ENCODE measurements at places on chromosomes 3 and 15.

- no peaks in the 10 kb centered on the region for H3K36me3 ChIP-seq
- H3K4me3 ChIP-seq, result no peak overlapping the region
- DNase-seq, result no peak
These were observed 707.7 kb upstream of the EPHA6 start for GRCh38 chr3:96106701-96107100.

GRCh38 chr3:102353805-102354204, 81.0 kb upstream of the ZPLD1 start:
- H3K4me1 ChIP-seq, result no peaks in the 10 kb centered on the region
- no peak overlapping the region for H3K27ac ChIP-seq
- no peak overlapping the region for H3K4me3 ChIP-seq
- no peaks in the 10 kb centered on the region for H3K36me3 ChIP-seq
- DNase-seq, result no peak

- no peak for DNase-seq
- H3K27ac ChIP-seq, result no peak overlapping the region
- no peaks in the 10 kb centered on the region for H3K4me1 ChIP-seq
- no peak overlapping the region for H3K4me3 ChIP-seq
- H3K27me3 ChIP-seq, result no peaks in the 10 kb centered on the region
These were observed 47.7 kb downstream of the PCCB start for GRCh38 chr3:136297826-136298225.

GRCh38 chr3:55558316-55558715, 71.2 kb upstream of the WNT5A start:
- no peak for DNase-seq
- H3K27me3 ChIP-seq, result no peaks in the 10 kb centered on the region
- H3K4me1 ChIP-seq, result no peaks in the 10 kb centered on the region
- no peak overlapping the region for H3K4me3 ChIP-seq
- H3K36me3 ChIP-seq, result no peaks in the 10 kb centered on the region

- DNase-seq, result no peak
- H3K27ac ChIP-seq, result no peak overlapping the region
- H3K4me1 ChIP-seq, result no peaks in the 10 kb centered on the region
These were observed 62.5 kb downstream of the SPATA16 start for GRCh38 chr3:173078525-173078924.

DNA sequence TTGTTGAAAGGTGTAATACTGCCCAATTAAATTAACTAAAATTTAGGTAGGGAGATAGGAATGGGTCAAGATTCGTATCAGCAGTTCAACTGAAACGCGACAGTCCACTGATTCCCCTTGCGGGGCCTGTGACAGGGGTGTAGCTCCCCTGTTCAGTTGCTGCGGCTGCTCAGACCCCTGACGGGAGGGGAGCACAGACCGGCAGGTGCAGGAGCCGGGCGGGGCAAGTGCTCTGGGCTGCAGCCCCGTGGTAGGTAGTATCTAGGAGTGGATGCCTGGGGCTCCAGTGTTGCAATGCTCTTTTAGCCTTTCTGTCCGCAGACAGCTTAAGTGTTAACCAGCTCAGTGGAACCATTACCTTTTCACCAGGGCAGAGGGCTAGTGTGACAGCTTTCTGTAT, 164.9 kb downstream of the ROBO2 start:
- H3K27ac ChIP-seq, result no peak overlapping the region
- no peak overlapping the region for H3K4me3 ChIP-seq
- no peaks in the 10 kb centered on the region for H3K4me1 ChIP-seq
- no peaks in the 10 kb centered on the region for H3K27me3 ChIP-seq

DNA sequence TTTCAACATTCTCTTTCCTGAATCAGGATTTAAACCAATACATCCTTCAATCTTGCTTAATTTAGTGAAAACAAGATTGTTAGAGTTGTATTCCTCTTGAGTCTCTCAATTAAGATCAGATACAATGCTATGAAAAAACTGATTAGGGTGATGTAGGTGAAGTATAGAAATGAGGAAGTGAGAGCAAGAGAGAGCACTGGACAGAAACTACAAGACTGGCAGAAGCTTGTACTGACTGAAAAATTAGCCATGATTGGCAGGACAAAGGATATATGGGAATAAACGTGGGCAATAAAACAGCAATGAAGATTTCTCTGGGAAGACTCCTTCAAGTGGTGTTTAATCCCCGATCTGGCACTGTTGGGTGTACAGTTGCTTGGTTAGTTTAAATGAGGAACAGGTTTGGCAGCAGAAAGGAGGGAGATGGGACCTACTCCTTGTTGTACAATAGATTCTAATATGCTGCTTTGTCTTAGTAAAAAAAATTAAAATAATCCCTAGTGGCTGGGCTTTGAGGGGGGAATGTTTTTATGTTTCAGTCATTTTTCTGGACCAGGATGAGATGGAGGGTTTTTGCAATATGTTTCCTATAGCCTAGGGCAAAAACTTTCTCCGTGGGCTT, 252.7 kb downstream of the SLC9A9 start:
- no peaks in the 10 kb centered on the region for H3K27me3 ChIP-seq
- peaks cover 4% of the 10 kb centered on the region for H3K4me1 ChIP-seq
- no peak for DNase-seq
- no peak overlapping the region for H3K27ac ChIP-seq

- peaks cover 22% of the 10 kb centered on the region for H3K36me3 ChIP-seq
- H3K4me1 ChIP-seq, result peaks cover 25% of the 10 kb centered on the region
- DNase-seq, result peak; percentile 29
- H3K27ac ChIP-seq, result no peak overlapping the region
- peaks cover 2% of the 10 kb centered on the region for H3K27me3 ChIP-seq
These were observed 2.6 kb upstream of the FOXP1 start for GRCh38 chr3:71585887-71586809.

DNA sequence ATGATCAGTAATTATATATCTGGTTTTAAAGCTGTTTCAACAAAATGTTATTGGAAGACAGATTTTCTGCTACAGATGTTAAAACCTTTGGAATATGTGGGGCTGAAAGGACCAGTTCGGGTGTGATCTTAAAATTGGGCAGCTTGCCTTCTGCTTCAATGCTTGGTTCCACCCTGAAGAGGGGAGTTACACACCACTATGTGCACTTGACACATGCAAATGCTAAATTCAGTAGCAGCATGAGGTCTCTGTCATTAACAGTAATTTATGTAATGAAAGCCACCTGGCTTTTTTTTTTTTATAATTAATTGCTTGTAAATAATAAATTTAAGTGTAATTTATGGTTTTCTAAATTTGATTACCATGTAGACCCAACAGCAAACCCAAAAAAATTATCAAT, 24.6 kb downstream of the CDIN1 start:
- peaks cover 6% of the 10 kb centered on the region for H3K4me1 ChIP-seq
- H3K27me3 ChIP-seq, result no peaks in the 10 kb centered on the region
- no peak overlapping the region for H3K4me3 ChIP-seq

DNA sequence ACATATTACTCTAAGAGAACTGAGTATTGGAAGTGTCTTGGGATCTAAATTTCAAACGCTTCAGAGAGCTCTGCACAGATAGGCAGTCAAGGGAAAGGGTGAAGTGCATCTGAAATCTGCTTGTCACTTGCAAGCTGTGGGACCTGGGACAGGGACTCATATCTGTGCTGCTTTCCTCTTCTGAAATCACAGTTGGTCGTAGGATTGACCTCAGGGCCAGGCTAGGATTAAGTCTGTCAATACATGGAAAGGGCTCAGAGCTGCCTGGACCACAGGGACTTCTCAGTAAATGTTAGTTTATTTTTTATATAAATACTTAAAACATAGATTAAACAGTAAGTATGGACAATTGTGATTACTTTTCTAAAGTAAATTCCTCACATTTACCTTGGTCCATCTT, 74.7 kb upstream of the CMTM7 start:
- H3K4me1 ChIP-seq, result peaks cover 11% of the 10 kb centered on the region
- no peak overlapping the region for H3K4me3 ChIP-seq
- peaks cover 13% of the 10 kb centered on the region for H3K27me3 ChIP-seq
- H3K36me3 ChIP-seq, result no peaks in the 10 kb centered on the region

DNA sequence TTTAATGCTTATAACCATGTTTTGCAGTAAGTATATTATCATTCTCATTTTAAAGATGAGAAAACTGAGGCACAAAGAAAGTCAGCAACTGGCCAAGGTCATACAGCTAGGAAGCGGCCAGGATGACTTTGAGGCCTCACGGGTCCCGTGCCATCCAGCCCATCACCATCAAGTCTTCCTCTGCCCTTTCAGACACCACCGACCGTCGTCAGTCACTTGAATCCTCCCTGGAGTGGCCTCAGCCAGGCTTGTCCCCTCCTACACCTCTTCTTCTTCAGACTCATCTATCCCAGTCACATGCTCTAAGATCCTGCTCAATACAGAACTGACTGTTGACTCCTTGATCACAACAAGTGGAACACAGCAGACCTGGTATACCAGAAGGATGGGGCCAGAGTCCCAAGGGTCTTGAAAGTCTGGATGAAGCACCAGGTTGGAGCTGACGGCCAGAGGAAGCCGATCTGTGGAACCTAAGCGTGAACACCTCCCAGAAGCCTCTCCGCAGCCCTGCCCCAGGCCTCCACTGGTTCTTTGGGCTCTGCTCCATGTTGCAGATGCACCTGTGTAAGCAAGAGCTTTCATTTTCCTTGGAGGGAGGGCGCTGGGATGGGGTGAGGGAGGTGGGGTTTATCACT, 22.1 kb downstream of the ITGA11 start:
- DNase-seq, result no peak
- H3K4me3 ChIP-seq, result no peak overlapping the region
- no peak overlapping the region for H3K27ac ChIP-seq
- H3K27me3 ChIP-seq, result no peaks in the 10 kb centered on the region
- no peaks in the 10 kb centered on the region for H3K4me1 ChIP-seq

GRCh38 chr3:72060447-72061034, 275.6 kb upstream of the PROK2 start:
- no peak overlapping the region for H3K27ac ChIP-seq
- H3K36me3 ChIP-seq, result peaks cover 2% of the 10 kb centered on the region
- no peaks in the 10 kb centered on the region for H3K4me1 ChIP-seq
- H3K27me3 ChIP-seq, result no peaks in the 10 kb centered on the region

DNA sequence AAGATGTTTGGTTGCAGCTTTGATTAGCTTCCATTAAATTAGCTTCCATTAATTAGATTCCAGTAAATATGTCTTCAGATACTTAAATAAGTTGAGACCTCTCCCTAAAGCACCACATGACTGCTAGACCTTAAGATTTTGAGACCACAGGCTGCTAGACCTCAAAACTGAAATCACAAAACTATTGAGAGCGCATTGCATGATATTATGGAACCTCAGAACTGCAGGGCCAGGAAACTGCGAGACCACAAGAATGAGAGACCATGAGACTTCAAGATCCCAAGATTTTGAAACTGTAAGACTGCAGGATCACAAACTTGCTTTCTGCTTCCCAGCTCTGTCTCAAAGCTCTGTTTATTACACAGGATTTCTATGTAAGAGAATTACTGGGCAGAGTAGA, 87.4 kb downstream of the TRIM42 start:
- H3K4me1 ChIP-seq, result no peaks in the 10 kb centered on the region
- DNase-seq, result no peak
- peaks cover 3% of the 10 kb centered on the region for H3K36me3 ChIP-seq
- no peak overlapping the region for H3K27ac ChIP-seq
- peaks cover 14% of the 10 kb centered on the region for H3K27me3 ChIP-seq

GRCh38 chr3:64612916-64613526, 74.8 kb downstream of the ADAMTS9 start:
- H3K27me3 ChIP-seq, result no peaks in the 10 kb centered on the region
- H3K4me3 ChIP-seq, result no peak overlapping the region

DNA sequence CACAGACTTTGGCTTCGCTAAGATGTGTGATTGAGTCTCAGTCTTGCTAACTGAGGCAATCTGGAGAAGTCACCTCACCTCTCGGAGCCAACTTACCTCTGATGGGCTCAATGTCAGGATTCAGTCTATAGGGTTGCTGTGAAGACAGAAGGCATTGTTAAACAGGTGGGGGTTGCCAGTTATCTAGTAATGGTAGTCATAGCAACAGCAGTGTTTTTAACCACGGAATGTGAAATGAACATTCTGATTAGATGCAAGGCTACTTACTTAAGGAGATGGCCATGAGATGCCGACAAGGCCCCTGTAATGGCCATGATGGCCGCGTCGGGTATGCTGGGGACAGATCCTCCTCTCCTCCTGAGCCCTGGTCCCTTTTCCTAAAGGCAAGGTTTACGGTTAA, 243.1 kb downstream of the GABRG3 start:
- peaks cover 2% of the 10 kb centered on the region for H3K36me3 ChIP-seq
- no peaks in the 10 kb centered on the region for H3K4me1 ChIP-seq
- DNase-seq, result no peak

DNA sequence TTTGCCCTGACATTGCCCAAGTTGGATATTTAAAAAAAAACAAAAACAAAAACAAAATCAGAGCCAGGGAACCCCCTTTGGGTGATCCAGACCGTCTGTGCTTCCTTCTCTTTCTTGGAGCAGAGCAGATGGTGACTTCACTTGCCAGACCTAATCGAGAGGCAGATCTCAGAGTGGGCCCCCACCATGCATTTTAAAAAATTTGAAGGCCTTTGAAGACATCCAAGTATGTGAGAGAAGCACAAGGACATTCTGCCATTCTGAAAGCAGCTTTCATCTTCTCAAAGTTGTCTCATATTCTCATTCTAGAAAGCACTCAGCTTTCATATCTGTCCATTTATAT, 93.3 kb downstream of the SV2B start:
- H3K27me3 ChIP-seq, result peaks cover 65% of the 10 kb centered on the region
- no peaks in the 10 kb centered on the region for H3K4me1 ChIP-seq
- H3K27ac ChIP-seq, result no peak overlapping the region

GRCh38 chr3:141164852-141165251, 66.8 kb upstream of the PXYLP1 start:
- peaks cover 56% of the 10 kb centered on the region for H3K27me3 ChIP-seq
- H3K4me1 ChIP-seq, result no peaks in the 10 kb centered on the region
- H3K4me3 ChIP-seq, result no peak overlapping the region
- DNase-seq, result no peak
- no peak overlapping the region for H3K27ac ChIP-seq

- no peak for DNase-seq
- no peak overlapping the region for H3K4me3 ChIP-seq
- H3K4me1 ChIP-seq, result no peaks in the 10 kb centered on the region
These were observed 841.6 kb upstream of the DPPA4 start for GRCh38 chr3:110178965-110179364.

DNA sequence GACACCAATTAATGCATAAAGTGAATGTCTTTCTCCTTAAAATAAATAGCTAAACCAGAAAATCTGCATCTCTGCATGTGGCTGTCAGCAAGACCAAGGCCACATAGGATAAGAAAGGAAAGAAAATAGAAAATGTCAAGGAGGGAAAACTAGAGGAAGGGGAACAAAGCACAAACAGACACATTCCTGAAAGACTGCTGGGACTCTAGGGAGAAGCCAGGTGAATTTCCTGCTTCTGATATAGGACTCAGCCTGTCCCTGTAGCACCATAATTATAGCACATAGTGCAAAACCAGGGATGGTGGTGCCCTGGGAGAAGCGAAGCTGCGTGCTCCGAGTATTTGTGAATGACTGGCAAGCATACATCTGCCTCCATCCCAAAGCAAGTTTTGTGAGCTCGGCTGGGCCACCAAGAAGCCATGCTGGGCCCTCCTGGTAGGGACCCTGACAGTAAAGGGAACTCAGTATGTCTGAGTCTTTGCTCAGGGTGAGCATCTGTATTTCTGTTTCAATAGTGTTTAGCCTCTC, 14.2 kb downstream of the FSTL1 start:
- H3K27me3 ChIP-seq, result peaks cover 46% of the 10 kb centered on the region
- no peaks in the 10 kb centered on the region for H3K36me3 ChIP-seq
- DNase-seq, result no peak
- no peak overlapping the region for H3K27ac ChIP-seq
- H3K4me3 ChIP-seq, result no peak overlapping the region
- H3K4me1 ChIP-seq, result no peaks in the 10 kb centered on the region

All from central memory CD8-positive, alpha-beta T cell (primary cell).